Pulmonary artery endothelial cell (primary cell): ENCODE measurements at places on chromosomes 12 and 14. TPM values are rescaled to one million over a fixed set of nuclear protein-coding genes. Genes with fewer than 3 reads are reported as not detected.

DNA sequence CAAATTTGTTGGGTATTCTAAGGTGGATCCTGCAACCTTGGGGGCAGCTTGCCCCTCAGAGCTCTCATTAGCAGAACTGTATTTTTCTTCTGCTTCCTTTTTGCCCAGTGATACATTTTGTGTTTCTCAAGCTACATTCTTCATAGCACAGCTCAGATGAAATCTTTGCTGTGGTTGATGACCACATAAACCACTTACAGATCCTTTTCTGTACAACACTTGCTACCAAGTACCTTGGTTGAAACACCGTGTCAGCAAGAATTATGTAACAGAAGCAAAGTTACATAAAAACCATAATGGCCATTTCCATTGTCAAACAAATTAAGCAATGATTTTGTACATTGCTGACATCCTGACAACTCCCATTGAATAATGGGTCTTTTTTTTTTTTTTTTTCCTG, 9.7 kb upstream of the PLBD1 start:
- no peak for DNase-seq

GRCh38 chr14:96905065-96905464, 107.9 kb downstream of the VRK1 start:
- DNase-seq, result no peak

GRCh38 chr12:95605875-95606274, 54.6 kb upstream of the USP44 start:
- DNase-seq, result peak; percentile 90

- no peak for DNase-seq
Measured at GRCh38 chr14:104051092-104051813, 34.2 kb upstream of the ASPG start.

CLEC4C gene
- not detected in 2 replicates for total RNA-seq

SELPLG gene
- total RNA-seq, result 0.07 and 0.49 TPM in 2 replicates
